ENCODE measurements at places on chromosomes 4 and X. TPM values are rescaled to one million over a fixed set of nuclear protein-coding genes. Genes with fewer than 3 reads are reported as not detected.

Gene MAGEA2
- polyA plus RNA-seq: not detected

Gene FANCB
- polyA plus RNA-seq: 1.6 TPM

Gene CACNA1F
- polyA plus RNA-seq: 0.03 TPM

Gene CASP6
- 13.9 TPM for polyA plus RNA-seq

Gene RTL9
- polyA plus RNA-seq: 1.8 TPM

Gene SLC2A9
- polyA plus RNA-seq: 3.4 TPM

Gene THAP6
- 16.0 TPM for polyA plus RNA-seq

Gene FRG2
- polyA plus RNA-seq: not detected

Gene PPEF1
- 0.61 TPM for polyA plus RNA-seq

Gene RAB41
- polyA plus RNA-seq: 0.68 TPM

Gene NLRP2B
- polyA plus RNA-seq: not detected

Gene PNCK
- polyA plus RNA-seq: 6.2 TPM

Gene EBP
- polyA plus RNA-seq: 18.7 TPM

GRCh38 chr4:106344647-106344970, 24.0 kb downstream of the GIMD1 start:
- DNase-seq: no peak

GRCh38 chr4:78542373-78542772, 9.2 kb upstream of the ANXA3 start:
- no peak for DNase-seq

GRCh38 chr4:101288365-101289145, 58.8 kb downstream of the PPP3CA start:
- no peak for DNase-seq

DNA sequence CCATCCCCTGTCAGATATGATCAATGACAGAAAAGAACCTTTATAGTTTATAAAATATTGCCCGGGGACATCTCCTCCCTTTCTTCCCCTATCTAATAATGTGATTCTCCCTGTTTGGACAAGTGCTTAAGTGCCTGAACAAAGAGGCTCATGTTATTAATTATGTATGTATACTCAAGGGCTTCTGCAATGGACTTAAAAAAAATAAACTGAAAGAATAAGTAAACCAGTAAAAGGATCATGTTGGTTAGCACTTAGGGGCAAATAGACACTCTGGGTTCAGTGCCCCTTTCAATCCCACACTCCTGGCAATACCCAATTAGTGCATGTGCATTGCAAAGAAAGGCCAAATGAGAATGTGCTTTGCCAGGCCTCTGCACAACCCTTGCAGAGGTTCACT, 30.7 kb upstream of the RPS6KA6 start:
- no peak for DNase-seq

DNA sequence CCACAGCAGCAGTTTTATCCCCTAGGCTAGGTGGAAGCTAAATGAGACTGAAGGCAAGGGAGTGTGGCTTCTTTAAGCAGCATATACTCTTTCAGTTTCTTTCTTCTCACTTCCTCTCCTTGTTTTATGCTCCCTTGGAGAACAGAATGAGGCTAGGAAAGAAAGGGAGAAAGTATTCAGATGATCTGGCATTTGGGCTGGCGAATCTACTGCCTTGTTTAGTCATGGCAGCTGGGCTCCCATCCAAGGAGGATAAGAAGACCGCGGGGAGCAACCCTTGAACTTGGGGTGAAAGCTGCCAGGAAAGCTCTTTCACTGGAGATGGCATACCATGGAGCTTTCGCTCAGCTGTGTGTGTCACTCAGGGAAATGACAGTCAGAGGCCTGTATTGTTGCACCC, 72.1 kb downstream of the ARHGEF38 start:
- no peak for DNase-seq

DNA sequence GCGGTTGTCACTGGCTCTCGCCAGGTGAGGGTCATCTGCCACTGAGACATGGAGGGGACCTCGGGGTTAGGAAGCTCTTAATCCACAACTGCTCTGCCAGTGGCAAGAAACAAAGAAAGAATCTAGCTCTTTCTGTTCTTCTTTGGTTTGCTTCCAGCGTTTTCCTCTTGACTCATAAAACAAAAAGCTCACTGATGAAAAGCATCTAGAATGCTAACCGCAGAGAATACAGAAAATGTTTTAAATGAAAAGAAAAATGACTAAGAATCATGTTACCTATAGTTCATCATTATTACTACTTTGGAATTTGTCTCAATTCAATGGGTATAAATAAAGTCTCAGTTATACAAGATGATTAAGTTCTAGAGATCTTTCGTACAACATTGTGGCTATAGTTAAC, 274.8 kb upstream of the TENM3 start:
- no peak for DNase-seq

DNA sequence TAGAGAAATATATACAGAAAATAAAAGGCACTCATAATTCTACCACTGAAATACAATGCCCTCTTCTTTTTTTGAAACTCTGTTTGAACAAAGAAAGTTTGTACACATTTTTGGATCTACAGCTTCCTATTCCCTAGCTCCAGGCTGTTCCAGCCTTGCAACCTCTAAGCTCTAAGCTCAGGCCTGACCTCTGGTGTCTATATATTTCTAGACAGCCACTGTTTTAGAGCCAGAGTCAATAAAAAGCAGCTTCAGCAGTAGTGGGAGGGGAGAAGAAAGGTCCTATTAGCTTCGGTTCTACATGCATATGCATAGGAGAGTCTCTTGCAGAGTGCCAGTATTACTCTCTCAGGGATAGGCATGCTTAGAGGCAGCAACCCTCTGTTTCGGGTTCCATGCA, 39.7 kb downstream of the CLDN2 start:
- no peak for DNase-seq

GRCh38 chr4:174999407-174999806, 81.2 kb downstream of the ADAM29 start:
- no peak for DNase-seq

DNA sequence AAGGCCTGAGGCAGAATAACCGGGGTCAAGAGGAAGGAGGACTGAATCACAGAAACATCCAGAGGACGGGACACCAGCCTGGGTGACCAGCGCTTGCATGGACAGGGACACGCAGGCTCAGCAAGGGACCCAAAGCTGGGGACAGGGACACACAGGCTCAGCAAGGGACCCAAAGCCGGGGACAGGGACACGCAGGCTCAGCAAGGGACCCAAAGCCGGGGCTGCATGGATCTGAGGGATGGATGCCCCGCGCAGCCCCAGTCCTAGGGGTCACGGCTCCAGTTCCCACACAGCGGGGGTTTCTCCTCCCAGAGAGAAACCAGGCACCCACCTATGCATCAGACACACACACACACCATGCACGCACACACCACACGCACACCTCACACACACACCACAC, 32.5 kb downstream of the FAM53A start:
- DNase-seq: no peak

- no peak for DNase-seq
These were observed 47.5 kb upstream of the NDP start for GRCh38 chrX:44020693-44021092.

DNA sequence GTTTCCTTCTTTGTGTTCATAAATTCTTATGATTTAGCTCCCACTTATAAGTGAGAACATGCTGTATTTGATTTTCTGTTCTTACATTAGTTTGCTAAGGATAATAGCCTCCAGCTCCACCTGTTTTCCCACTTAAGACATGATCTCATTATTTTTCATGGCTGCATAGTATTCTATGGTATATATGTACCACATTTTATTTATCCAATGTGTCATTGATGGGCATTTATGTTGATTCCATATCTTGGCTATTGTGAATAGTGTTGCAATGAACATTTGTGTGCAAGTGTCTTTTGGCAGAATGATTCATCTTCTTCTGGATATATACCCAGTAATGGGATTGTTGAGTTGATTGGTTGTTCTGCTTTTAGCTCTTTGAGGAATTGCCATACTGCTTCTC, 1234.8 kb downstream of the ADGRL3 start:
- DNase-seq: no peak

DNA sequence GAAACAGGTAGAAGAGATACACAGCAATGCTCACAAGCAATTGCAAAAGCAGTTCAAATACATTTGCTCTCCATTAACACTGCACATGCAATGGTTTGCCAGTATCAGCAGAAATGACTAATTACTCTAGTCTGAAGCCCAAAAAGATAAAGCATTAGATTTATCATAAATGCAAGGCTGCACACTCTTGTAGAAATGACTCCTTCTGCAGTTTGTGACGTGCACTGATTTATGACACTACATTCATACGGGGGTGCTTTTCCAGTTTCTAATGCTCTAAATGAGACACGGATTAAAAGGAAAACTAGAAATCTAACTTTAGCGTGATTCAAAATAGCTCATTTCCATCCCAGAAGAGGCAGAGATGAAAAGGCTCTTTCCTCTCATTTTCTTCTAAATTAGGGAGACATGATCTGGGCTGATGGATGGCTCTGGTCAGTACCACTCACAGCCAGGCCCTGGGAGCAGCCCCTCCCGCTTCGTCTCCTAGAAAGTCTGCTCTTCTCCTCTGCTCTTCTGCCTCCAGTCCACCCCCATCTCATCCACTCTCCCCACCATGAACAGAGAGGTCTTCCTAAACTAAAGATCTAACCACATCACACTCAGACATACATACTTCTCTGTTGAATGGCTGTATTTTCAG, 33.2 kb downstream of the PPP2R2C start:
- DNase-seq: no peak

DNA sequence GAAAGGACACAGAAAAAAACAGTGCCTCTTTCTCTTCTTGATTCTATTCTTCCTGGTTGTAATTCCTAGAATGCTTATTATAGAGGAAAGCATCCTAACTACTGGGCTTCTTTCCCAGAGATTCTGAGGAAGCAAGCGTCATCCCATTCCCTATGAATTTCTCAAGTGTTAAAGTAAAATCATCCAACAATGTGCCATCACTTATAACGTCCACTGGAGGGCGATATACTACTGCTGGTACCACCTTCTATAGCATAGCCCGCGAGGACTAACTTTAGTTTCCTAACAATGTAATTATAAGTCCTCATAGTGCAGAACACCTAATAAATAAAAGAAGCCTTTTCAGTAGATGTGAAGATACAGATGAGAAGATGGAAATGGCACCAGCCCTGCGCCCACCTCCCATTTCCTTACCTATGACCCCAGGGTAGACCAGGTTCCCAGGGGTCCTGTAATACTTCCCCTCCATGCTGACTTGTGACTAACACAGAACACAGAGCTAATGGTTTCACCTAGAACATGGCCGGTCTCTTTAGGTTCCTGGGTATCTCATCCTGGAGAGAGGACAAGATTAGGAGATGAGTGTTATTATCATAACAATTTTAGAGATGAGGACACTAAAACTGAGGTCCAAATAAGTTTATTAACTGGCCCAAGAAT, 4.2 kb downstream of the CENPVL3 start:
- no peak for DNase-seq

DNA sequence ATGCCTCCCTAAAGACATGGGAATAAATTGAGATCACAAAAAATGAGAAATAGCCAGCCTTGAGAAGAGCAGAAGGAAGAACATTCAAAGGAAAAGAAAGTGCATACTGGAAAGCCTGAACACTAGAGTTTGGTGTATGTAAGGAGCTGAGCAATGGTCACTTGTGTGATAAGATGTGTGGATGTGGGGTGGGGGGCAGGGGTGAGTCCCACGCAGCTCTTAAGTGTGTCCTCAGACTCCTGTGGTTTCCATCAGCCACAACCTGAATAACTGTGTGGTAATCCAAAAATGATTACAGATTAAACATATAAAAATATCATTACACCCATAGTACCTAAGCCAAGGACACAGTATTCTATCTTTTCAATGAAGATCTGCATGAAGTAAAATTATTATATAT, 59.9 kb downstream of the ELOVL6 start:
- no peak for DNase-seq

DNA sequence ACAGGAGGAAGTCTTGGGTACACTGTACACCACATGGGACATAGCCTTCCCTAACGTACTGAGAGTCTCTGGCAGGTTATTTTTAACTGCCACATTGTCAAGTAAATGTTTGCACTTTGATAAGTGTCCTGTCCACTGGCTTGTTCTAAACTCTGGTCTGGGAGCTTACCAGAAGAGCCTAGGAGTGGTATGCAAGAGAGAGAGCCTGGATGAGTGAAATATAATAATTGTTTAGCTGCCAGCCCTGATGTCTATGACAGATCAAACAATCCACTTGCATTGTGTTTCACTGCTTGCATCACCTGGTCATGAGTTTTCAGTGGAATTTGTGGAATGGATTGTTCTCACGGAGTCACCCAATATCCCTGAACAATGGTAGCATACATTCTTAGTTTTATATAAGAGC, 91.6 kb downstream of the SHROOM3 start:
- no peak for DNase-seq

- DNase-seq: no peak
These were observed 169.8 kb upstream of the JADE1 start for GRCh38 chr4:128639541-128640270.

- no peak for DNase-seq
These were observed 644.7 kb upstream of the BOD1L1 start for GRCh38 chr4:14272206-14272605.

DNA sequence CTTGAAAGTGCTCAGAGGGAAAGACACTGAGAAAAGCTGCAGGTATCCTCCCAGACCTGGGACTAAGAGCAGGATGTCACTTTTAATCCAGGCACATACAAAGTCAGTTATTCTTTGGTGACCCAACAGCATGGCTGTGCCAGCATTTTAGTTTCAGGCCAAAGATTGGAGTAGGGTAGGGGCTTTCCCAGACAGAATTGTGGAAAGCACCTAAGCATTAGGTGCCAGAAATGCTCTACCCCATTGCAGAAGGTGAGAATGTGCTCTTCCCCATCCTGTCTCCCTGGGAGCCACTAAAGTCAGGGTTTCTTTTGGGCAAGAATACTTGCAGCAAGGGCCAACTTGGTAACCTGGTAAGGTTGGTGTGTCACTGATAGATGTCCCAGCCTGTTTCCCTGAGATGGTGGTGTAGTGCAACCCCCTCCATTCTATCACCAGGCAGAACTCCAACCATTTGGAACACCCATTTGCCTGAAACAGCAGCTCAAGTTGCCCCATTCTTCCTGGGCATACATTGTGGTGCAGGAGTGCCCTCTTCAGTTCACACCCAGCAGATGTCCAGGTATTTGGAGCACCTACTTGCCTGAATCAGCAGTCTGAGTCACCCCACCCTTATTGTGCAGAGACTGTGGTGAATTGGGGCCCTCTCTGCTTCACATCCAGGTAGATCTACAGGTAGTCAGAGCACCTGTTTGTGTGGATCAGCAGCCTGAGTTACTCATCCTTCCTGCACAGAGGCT, 183.5 kb downstream of the ZC4H2 start:
- no peak for DNase-seq

GRCh38 chrX:77652095-77652494, 133.9 kb downstream of the ATRX start:
- no peak for DNase-seq

- no peak for DNase-seq
These were observed 14.7 kb upstream of the ATP8A1 start for GRCh38 chr4:42671431-42672194.

DNA sequence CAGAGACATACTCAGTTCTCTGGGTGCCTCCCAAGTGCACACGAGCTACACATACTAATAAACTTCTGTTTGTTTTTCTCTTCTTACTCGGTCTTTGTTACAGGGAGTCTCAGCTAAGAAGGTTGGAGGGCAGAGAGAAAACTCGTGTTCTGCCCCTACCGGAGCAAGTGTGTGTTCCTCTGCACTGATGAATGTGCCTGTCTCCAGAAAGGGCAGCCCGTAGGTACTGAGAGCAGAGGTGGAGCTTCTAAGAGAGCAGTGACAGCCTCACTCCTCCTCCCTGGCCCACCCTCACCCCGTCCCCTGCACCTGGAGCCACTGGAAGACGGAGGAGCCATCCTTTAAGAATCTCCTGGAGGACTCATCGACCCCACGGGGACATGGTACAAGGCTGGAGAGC, 67.6 kb downstream of the MTNR1A start:
- no peak for DNase-seq
